ENCODE measurements at places on chromosomes 3 and 15.

- no peak for DNase-seq
These were observed 14.8 kb downstream of the HRH1 start for GRCh38 chr3:11168881-11169805.

GRCh38 chr15:37967788-37968187 is 33.3 kb downstream of the TMCO5A start:
- DNase-seq: no peak

GRCh38 chr15:75727851-75728715 is 15.4 kb upstream of the CSPG4 start:
- DNase-seq: no peak

GRCh38 chr3:134332344-134332743 is 41.9 kb downstream of the AMOTL2 start:
- no peak for DNase-seq

GRCh38 chr3:149080011-149080698 is 6.2 kb downstream of the HLTF start:
- DNase-seq: no peak

DNA sequence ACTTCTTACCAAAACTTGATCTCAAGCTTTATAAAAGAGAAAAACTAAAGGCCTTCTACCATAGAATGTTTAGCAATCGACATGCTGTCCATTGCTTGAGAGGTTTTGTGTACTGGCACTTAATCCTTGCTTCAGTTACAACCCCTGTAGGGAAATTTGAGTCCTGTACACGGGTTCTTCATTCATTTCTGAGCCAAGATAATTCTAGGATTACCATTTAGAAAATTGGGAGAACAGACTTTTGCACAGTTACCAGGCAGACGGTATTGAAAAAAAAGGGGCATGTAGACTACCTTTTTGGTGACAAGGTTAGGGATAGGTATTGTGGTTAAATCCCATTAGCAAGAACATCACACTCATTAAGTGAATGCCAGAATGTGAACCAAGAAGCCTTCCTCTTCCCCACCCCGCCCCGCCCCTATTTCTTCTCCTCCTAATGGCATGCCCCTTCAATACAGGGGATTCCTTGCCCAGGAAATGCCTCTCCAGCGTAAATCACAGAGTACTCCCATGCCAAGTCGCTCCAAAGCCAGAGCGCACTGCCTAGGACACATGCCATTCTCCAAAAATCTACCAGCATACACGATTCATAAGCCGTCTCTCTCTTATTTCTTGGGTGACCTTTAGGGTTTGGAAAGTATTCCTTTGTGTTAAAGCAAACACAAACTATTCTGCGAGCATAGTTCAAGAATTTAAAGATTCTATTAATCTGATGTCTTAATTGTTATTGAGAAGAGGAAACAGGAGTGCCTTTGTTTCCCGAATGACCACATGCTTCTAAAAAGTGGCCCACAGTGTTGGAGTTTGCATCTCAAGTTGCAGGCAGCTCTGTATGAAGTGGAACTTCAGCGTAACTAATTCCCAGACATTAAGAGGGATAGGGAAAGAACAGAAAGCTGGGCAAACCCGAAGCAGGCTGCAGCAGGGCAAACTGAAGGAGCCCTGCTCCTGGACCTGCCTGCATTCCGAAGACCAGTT is 164.0 kb upstream of the NR2F2 start:
- no peak for DNase-seq

DNA sequence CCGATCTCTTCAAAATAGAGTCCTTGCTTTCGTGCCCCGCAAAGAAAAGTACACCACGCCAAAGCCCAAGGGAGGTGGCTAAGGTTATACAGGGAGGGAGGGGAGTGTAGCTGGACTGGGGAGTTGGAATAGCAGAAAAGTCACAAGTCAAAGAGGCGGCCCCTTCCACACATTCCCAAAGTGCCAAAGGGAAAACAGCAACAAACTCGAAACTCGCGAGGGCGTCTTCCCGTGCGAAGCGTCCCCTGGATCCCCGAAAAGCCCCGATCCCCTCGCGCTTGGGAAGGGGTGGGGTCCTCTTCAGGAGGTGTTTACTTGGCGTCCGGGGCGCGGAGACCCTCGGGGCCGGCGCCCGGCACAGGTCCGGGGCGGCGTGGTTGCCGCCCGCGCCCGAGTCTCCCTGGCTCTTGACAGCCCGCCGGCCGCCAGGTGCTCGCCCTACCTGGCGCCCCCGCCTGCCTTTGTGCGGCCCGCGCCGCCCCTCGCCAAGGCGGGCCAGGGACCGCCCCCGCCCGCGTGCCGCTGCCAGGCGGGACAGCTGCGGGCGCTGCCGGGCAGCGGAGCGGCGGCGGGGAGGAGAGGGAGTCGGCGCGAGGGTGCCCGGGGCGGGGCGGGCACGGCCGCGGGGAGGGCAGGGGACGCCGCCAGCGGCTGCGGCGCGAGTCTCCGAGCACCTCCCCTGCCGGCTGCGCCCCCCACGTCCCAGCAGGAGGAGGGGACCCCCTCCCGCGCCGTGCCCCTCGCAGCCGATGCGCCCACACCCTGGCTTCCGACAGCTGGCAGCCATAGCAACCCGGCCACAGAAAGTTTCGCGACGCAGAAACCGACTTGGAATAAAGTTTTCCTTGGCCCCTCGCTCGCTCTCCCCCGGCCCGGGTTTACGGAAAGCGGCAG is 966 bp downstream of the MYO1E start:
- DNase-seq: no peak

Data from SK-N-DZ (cell line).